ENCODE measurements at places on chromosomes 3 and 15.

DNA sequence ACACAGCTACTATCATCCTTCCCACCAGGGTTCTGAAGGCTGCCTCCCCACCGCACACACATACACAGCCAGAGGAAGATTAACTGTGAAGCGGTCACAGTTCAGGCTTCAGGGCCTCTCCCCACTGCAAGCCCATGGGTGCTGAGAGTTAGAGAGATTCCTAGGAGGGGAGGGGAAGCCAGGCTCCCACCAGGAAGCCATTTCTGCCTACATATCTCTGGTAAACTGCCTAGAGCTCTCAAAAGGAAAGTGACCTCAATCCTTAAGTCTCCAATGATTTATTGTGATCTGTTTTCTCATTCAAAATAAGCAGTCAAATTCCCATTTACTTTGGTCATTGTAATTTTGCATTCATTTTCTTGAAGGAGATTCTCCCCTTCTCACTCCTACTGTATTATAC, 141.0 kb upstream of the BNIP2 start:
- no peak for DNase-seq

DNA sequence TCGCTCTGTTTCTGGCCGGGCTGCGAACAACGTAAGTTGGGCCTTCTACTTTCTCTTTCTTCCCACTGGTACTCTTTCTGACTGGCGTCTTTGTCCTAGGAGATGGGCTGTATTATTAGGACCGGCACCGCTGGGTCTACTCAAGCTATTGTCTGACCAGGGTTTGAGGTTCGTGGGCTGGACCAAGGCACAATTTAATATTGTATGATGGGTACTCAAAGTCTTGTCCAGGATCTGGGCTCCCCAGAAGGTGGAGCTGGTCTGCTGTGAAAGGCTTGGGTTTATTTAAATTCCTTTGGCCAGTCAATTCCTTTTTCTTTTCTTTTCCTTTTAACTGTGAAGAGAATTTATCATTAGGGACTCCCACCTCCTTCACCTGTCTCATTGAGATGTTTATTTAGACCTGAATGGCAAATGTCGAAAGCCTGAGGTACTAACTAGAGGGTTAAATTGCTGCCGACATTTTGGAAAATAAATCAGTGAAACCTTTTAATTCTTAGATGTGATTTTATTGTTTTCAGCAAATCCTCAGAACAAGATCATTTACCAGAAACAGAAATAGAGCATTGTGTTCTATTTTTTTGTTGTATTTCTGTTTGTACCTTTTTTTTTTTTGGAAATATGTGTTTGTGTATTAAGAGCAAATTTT, 410 bp downstream of the LRRC49 start:
- peak; percentile 59 for DNase-seq

DNA sequence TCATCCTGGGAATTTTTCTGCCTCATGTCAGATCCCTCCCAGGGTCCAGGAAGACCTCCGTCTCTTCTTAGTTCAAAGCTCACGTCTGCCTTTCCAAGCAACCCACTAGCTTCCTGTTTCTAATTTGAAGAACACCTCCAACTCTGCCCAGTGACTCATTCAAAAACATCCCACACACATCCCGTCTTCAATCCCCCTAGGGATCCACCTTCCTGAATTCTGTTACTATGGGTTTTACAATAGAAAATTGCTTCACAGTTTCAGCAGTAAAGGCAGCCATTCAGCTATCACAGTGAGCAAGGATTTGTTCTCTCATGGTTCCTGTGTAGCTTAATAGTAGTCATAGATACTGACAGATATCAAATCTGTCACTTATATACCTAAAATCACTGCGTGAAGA, 308.3 kb upstream of the CCDC54 start:
- peak; percentile 74 for DNase-seq

DNA sequence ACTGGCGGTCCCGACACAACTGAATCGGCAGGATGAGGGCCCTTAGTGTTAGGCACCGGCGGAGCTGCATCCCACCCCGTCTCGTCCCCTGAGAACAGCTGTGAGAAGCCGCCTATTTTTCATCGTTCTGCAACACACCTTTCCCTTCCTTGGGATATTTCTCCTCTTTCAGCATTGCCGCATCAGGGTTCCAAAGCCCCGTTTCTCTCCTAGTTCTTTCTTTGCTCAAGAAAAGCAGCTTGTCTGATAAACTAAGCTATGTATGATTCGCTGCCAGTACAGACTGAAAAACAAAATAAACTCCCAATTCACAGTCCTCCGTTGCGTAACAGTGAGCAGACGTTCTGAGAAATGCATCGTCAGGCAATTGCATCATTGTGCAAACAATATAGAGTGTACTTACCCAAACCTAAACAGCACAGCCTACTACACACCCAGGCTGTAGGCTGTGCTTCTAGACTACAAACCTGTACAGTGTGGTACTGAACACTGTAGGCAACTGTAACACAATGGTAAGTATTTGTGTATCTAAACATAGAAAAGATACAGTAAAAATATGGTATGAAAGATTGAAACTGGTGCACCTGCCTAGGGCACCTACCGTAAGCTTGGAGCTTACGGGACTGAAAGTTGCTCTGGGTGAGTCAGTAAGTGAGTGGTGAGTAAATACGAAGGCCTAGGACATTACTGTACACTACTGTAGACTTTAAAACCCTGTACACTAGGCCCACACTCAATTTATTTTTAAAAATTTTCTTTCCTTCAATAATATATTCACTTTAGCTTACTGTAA, 8.9 kb upstream of the ADAMTS17 start:
- DNase-seq = peak; percentile 78

- DNase-seq = peak; percentile 14
Measured at GRCh38 chr3:113698956-113699355, 2.5 kb upstream of the USF3 start.

GRCh38 chr3:46867550-46867898, 4.3 kb upstream of the MYL3 start:
- no peak for DNase-seq

GRCh38 chr3:59327376-59327808, 277.6 kb upstream of the CFAP20DC start:
- peak; percentile 87 for DNase-seq

- no peak for DNase-seq
Measured at GRCh38 chr3:169342652-169343505, 320.6 kb downstream of the MECOM start.

- no peak for DNase-seq
Measured at GRCh38 chr3:142064454-142064853, 84.9 kb downstream of the TFDP2 start.

DNA sequence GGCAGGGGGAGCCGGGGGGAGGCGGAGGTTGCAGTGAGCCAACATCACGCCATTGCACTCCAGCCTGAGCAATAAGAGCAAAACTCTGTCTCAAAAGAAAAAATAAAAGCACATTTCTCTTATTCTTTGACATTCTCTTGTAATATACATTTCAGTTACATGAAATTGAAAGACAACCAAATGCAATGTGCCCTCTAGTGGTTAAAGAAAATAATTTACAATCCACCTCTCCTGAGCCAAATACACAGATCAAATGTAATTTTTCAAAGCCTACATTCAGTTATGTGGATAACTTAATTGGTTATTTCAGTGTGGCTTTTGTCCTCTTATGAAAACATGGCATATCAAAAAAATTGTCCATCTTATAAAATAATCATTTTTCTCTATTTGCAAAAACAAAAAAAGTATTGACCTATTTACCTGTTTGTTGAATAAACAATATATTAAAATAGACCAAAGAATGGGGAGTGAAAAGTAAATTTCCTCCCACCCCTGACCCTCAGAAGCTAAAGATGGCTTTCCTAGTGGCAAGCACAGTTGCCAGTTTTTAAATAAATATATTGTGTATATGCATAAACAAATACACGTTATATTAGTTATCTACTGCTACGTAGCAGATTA, 14.2 kb upstream of the U2SURP start:
- DNase-seq = peak; percentile 27

DNA sequence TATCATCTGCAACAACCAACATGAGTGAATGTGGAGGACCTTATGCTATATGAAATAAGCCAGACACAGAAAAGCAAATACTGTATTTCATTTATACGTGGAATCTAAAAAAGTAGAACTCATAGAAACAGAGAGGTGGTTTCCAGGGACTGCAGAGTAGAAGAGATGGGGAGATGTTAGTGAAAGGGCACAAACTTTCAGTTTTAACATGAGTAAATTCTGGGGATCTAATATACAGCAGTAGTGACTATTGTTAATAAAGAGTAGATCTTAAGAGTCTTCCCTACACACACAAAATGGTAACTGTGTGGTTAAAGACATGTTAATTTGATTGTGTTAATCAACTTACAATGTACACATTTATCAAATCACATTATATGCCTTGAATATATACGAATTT, 20.9 kb upstream of the MELTF start:
- no peak for DNase-seq

DNA sequence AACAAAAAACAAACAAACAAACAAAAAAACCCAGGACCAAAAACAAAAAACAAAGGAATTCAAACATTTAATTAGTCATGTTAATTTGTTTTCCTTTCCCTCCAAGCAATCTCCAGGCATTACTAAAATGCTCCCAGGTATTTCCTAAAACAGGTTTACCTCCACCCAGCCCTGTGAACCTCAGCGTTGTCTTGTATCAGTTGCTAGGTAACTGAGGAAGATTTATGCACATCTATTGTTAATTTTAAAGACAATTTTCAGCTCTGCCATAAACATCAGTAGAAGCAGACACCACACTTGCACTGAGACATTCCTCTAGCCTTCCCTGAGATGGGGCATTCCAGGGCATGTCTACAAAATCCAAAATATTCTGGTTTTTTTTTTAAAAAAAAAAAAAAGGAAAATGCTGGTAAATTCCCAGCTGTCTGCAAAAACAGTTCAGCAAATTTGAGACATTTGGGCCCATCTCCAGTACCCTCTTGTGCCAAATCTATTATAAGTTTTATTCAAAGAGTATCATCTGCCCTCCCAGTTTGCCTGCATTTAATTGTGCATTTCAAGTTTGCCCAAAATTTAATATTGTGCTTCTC, 227.6 kb downstream of the ADAMTS9 start:
- no peak for DNase-seq

DNA sequence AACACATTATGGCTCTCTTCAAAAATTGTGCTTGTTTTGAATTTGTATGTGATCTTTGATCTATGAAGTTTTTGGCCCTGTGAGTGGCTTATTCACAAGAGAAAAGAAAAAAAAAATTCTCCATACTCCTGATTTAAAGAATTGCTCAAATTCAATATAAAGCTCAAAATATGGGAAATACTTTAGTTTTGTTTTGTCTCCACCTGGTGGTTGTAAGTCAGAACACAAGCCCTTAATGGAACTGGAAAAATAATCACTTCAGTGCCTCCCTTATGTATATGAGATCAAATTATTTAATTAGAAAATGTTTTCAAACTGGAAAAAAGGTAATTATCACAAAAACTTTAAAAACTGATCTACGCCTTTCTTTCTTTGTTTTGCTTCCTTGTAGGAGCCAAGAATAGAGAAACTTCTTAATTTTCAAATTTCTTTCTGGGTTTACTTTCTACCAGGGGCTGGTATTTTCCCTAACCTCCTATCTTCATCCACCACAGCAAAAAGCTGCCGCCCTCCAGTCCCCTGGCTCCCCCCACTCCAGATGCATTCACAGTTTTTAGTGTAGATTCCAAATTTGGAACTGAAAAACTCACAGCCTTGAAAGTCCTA, 50.6 kb downstream of the SERP1 start:
- peak; percentile 29 for DNase-seq

DNA sequence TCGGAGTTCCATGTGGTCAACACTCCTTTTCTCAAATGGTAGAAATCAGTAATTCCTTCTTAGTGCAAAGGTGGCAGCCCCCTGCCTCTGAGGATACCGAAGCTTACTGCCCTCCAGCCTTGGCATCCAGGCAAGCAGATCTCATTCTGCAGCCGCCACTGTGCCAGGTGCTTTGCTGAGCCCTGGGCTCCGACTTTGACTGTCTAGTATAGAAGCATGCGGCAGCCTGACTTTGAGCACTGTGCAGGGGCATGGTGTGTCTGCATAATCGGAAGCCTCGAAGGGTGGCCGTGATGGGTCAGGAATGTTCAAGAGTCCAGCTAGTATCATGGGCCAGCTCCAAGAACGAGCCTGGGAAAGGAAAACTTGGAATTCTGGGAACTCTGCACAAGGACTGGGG, 39.7 kb downstream of the ABTB1 start:
- no peak for DNase-seq

GRCh38 chr3:109188741-109189140, 52.2 kb downstream of the C3orf85 start:
- no peak for DNase-seq

DNA sequence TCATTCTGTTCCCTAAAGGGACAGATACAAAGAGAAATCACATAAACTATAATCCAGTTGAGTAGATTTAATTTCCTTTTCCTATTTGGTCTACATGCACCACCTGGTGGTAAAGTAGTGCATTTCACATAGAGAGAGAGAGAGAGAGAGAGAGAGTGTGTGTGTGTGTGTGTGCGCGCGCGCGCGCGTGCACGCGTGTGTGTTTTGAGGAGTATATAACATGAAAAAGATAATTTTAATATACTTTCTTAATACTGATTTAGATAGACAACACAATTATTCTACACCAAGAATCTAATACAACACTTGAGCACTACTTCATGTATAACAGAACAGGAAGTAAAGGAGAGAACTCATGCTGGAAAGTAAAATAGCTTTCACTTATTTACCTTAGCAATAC, 1.1 kb upstream of the FGF7 start:
- peak; percentile 55 for DNase-seq

GRCh38 chr3:56683122-56683817, at the start of gene TASOR:
Gene TASOR (minus strand): TSS chr3:56683265. CDS start chr3:56683006, 259 bp downstream.
- DNase-seq = peak; percentile 75

GRCh38 chr3:146503461-146504202, 34.3 kb upstream of the PLSCR2 start:
- DNase-seq = peak; percentile 92

- DNase-seq = no peak
Measured at GRCh38 chr3:115930922-115931321, 307.6 kb downstream of the GAP43 start.

GRCh38 chr15:77749236-77749997, 116.7 kb upstream of the LINGO1 start:
- DNase-seq = no peak

GRCh38 chr3:124935794-124936542, 1.4 kb upstream of the MUC13 start:
- DNase-seq = no peak

DNA sequence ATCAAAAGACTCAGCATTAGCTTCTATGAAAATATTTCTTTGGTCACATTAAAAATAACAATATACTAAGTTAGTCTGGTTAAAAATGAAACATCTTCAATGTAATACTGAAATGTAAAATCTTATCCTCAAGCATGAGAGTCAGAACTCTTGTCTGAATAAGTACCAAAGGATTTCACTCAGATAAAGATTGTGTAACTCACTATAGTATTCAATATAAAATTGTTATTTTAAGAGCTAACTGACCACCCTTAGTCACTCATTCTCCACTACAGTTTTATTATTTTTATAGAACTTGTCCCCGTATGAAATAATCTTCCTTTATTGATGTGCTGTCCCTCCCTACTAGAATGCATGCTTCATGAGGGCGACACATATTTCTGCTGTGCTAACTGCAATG, 426.3 kb downstream of the MECOM start:
- DNase-seq = no peak

- no peak for DNase-seq
Measured at GRCh38 chr3:173663696-173664111, 266.2 kb downstream of the NLGN1 start.
